CD4-positive, alpha-beta T cell (primary cell): ENCODE measurements at places on chromosomes 1 and 21.

DNA sequence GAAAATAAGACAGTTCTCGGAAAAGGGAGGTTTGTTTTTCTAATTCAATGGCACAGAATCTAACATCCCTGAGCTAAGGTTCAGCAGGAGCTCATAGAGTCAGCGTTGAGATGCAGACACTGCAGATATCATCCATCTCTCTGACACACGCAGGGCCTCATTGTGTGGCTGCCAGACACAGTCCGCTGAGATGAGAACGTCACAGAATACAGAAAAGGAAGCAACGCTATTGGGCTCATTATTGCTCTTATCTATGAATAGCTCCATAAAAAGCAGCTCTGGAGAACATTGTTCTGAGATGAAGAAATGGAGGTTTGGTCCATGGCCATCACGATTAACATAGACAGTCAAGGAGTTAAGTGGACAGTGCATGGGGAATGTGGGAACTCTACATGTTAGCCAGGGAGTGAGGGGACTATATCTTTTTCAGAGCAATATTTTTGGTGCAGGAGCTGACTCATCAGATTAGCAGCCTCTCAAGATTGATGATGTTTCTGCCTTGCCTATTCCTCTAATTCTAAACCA is 771.6 kb upstream of the CXADR start:
- DNase-seq = no peak

DNA sequence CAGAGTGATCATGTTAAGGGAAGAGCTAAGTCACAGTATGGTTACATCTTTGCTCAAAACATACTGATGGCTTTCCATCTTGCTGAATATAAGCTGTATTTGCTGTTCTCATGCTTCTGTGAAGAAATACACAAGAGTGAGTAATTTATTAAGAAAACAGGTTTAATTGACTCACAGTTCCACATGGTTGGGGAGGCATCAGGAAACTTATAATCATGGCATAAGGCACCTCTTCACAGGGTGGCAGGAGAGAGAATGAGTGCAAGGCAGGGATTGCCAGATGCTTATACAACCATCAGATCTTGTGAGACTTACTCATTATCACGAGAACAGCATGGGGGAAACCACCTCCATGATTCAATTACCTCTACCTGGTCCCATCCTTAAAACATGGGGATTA is 24.4 kb upstream of the RGS5 start:
- DNase-seq = no peak

DNA sequence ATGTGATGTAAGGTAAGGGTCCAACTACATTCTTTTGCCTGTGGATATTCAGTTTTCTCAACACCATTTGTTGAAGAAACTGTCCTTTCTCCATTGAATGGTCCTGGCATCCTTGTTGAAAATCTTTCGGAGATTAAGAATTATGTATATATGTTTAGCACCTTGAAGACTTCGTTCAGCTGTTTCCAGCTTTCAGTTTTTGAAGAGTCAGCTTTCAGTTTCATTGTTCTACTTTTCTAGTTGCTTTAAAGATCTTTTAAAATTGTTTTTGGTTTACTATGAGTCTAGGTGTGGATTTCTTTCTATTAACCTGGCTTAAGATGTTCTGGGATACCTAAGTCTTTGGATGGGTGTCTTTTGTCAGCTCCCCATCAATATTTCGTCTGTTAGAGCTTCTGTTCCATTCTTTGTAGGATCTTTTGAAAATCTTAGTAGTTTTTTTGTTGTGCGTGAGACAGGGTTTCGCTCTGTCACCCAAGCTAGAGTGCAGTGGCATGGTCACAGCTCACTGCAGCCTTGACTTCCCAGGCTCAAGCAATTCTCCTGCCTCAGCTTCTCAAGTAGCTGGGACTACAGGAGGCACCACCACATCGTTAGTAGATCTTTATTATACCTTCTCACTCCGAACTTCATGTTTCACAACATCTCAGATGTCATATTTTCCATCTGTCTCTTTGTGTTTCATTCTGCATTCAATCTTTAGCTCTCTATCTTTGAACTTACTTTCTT is 353.5 kb upstream of the B3GALT2 start:
- no peak for DNase-seq

- DNase-seq = no peak
These were observed 34.1 kb upstream of the ST6GALNAC5 start for GRCh38 chr1:76833151-76833550.

GRCh38 chr1:201792534-201793305 is 36.2 kb upstream of the IPO9 start:
- peak; percentile 7 for DNase-seq

DNA sequence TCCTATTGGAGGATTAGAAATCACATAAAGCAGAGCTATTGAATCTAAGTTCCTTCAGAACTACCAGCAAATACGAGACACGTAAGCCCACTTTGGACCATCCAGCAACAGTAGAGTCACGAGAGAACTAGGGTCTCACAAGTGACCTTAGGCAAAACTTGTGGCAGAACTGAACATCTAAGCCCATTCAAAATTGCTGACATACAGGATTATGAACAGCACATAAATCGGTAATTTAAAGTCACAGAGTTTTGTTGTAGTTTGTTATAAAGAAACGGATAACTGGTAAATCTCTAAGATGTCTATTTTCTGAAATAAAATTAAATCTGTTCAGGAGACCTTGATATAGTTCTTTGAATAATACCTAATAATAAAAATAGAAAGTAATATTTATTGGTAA is 1366.0 kb downstream of the NCAM2 start:
- DNase-seq = no peak

- no peak for DNase-seq
These were observed 15.5 kb upstream of the MAP3K7CL start for GRCh38 chr21:29114765-29115500.

DNA sequence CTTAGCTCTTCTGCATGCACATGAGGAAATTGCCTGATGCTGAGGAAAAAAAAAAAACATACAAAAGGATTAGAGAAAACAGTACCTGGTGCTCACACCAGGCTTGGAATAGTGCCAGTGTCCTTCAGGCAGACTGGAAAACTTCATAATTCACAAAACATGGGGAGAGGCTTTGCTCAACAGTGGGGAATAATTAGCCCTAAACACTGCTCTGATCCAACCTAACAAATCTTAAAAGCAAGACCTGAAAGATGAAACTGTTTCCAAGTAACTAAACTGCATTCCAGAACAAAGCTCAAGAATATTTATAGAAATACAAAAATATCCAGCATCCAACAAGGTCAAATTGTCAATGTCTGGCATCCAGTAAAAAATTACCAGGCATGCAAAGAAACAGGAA is 124.8 kb downstream of the AK5 start:
- DNase-seq = no peak
